Astrocyte (in vitro differentiated cells and primary cell): ENCODE measurements at places on chromosomes 6 and 20. TPM values are rescaled to one million over a fixed set of nuclear protein-coding genes. Genes with fewer than 3 reads are reported as not detected.

GRCh38 chr6:139161169-139161568 lies 26.3 kb downstream of the HECA start:
- H3K27ac ChIP-seq: no peak overlapping the region
- H3K36me3 ChIP-seq: no peaks in the 10 kb centered on the region
- peak; percentile 64 for DNase-seq
- no peaks in the 10 kb centered on the region for H3K27me3 ChIP-seq

DNA sequence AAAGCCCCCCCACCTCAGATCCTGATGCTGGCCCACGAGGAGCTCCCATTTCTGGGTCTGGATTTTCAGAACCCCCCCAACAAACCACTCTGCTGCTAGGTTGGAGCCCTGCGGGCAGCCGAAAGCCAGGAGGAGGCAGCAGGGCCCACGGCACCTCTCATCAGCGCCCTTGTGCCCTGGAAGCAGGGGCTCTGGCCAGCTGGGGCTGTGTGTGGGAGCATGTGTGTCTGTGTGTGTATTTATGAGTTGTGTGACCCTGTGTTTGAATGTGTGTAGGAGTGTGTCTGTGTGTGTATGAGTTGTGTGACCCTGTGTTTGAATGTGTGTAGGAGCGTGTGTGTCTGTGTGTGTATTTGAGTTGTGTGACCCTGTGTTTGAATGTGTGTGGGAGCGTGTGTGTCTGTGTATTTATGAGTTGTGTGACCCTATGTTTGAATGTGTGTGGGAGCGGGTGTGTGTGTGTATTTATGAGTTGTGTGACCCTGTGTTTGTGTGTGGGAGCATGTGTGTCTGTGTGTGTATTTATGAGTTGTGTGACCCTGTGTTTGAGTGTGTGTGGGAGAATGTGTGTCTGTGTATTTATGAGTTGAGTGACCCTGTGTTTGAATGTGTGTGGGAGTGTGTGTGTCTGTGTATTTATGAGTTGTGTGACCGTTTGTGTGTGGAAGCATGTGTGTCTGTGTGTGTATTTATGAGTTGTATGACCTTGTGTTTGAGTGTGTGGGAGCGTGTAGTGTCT lies 18.9 kb downstream of the SLC17A9 start:
- no peaks in the 10 kb centered on the region for H3K4me1 ChIP-seq
- no peak overlapping the region for H3K4me3 ChIP-seq

DNA sequence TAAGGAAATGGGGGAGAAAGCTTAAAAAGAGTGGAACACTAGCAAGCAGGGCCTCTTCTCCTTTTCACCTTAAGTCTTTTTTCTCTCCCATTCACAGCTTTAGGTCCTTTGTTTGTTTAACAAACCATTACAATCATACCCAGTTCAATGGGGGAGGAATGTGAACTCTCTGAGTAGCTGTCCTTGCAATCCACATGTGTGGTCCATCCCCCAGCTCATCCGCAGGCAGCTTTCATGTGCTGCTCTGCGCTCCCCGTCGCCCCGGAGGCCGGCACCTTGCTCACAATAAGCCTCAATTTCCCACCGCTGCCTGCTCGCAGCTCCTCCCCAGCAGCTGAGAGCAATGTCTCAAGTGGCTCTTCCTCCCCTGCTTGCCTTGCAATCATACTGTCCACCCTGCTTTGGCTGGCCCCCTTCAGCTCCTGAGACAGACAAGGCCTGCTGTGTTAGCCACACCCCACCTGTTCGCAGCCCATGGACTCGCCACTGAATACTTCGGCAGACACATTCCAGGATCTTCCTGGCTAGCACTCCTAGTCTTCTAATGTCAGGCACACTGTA lies 49.1 kb downstream of the PLAGL1 start:
- H3K27ac ChIP-seq: no peak overlapping the region
- DNase-seq: no peak
- peaks cover 5% of the 10 kb centered on the region for H3K4me1 ChIP-seq
- no peak overlapping the region for H3K4me3 ChIP-seq
- no peaks in the 10 kb centered on the region for H3K36me3 ChIP-seq

DNA sequence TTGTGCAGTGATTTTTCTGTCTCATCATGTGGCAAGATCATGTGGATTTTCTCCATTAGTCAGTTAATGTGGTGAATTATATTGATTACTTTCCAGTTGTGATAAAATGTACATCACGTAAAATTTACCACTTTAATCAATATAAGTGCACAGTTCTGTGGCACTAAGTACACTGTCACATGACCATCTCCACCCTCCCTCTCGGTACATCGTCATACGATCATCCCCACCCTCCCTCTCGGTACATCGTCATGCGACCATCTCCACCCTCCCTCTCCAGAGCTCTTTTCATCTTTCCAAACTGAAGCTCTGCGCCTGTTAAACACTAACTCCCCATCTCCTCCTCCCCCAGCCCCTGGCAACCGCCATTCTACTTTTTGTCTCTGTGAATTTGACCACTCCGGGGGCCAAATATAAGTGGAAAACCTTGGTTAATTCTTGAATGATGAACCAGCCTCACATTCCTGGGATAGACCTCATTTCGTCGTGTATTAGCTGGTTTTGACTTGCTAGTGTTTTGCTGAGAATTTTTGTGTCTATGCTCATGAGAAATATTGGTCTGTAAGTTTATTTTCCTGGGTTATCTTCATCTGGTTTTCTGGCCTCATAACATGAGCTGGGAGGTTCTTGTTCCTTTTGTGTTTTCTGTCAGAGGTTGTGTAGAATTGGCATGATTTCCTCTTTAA lies 10.8 kb downstream of the NTSR1 start:
- H3K27ac ChIP-seq: no peak overlapping the region
- no peak overlapping the region for H3K4me3 ChIP-seq
- H3K27me3 ChIP-seq: peaks cover 20% of the 10 kb centered on the region
- H3K36me3 ChIP-seq: no peaks in the 10 kb centered on the region

KIAA1755 gene
- 0.77 and 1.1 TPM in 2 replicates for total RNA-seq

IL17A gene
- total RNA-seq: not detected in 2 replicates
